ENCODE measurements at places on chromosomes 5 and 9.

DNA sequence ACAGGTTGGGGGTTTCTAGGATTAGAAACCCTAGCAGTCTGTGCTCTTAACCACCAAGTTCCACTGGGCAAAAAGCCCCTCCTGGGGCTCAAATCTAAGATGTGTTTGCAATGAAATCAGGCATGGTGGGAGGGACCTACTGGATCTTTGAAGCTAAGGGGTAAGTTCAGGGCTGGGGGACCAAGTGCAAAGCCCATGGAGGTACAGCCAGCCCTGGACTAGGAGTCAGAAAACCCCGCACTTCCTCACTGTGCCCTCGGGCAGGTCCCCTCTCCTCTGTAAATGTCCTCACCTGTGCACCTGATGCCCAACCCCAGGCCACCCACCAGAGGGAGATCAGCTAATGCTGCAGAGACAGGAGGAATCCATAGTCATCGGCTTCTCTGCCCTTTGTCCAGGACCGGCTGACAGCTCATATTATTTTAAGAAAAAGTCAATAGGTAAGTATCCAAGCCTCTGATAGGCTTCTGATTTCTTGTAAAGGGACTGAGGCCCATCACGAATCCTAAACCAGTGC is 138.3 kb downstream of the PAX5 start:
- DNase-seq = no peak

GRCh38 chr5:65078331-65078730 is 309.6 kb downstream of the CWC27 start:
- no peak for DNase-seq

DNA sequence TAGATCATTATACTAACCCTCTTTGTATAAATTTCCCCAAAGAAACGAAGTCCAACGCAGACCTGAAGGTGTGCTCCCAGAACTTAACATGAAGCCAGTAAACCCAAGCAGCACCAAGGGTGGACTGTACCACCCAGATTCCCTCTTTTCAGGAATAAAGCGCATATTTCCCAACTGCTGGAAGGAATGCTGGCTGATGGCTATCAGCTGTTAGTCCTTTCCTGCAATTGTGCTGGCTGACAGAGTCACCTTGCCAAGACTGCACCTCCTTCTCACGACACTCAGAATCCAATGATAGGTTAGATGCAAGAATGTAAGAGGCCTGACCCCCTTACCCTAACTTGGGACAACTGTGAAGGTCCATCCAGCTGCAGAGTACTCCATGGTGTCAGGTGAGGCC is 93.9 kb downstream of the MAPKAP1 start:
- no peak for DNase-seq

DNA sequence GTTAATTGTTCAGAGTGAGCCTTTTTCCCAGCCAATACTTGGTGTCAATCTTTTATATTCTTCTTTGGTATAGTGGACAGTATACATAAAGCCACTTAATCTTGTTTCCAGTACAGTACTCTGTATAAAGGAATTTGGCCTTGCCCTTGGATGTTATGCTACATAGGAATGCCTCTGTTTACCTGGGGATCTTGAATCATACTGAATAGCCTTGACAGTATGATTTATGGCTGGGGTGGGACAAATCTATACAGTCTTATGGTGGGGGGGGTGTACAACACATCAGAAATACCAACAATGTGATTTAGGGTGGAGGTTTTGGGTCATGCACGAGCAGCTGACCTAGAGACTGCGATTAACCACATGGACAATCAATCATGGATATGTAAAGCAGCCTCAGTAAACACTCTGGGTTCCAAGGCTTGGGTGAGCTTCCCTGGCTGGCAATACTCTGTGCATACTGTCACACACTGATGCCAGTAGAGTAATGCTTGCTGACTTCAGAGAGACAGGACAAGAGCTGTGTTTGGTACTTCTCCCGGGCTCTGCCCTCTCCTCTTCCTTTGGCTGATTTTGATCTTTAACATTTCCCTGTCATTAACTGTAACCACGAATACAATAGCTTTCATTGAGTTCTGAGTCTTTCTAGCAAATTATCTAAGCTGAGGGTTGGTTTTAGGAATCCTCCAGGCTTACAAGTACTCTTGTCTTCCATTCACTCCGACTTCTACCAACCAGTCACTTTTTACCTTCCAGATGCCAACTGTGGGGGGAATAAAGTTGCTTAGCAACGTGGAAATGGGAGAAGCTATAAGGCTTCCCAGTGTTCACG is 84.6 kb downstream of the IARS1 start:
- no peak for DNase-seq

- DNase-seq = no peak
Observed at GRCh38 chr9:127203681-127204327, 60.8 kb upstream of the GARNL3 start.

DNA sequence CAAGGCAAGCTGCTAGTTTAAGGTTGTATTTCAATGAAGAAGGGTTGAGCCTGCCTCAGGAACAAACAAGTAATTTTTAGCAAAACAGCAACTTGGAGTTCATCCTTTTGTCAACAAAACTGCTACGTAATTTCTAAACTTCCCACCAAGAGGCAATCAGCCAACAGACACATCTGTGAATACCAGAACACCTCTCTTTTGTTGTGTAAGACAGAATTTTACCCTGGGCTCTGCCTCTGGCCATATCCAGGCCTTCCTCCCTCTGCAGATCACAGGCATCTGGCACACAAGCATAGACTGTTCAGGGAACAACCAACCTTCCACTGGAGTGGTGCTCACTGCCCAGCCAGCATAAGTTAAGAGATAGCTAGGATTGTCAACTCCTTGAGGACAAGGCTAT is 409.0 kb downstream of the SPOCK1 start:
- no peak for DNase-seq

DNA sequence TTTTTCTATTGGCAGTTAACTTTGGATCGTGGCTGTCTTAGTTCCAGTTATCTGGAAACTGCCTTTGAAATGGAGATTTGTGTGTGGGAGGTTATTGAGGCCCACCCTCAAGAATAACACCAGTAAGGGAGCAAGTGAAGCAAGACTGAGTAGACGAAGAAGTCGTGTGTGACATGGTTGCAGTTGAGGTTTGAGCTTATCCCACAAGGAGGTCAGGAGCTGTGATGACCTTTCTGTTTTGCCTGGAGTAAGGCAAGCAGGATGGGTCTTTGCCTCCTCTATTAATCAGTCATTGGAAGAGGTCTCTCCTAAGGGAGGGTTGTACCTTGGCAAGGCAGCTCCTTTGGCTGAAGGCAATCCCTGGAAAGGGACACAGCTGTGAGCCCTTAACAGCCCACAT is 49.6 kb upstream of the CTXN3 start:
- no peak for DNase-seq

DNA sequence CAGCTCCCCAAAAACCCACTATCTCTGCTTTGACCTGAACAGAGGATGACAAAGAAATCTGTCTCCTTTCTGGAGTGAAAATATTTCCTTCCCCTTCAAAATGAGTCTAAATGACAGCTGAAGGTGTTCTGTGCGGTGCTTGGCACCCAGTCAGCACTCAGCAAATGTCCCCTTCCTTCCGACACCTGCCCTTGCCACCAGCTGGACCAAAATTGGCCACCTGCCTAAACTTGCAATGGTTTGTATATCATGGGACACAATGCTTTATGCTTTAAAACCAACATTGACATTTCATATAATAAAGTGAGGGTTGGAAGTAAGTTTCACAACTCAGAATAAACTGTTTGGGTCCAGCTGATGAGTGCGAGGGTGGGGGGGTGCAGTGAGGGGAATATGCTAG is 7.5 kb upstream of the TTC1 start:
- no peak for DNase-seq

DNA sequence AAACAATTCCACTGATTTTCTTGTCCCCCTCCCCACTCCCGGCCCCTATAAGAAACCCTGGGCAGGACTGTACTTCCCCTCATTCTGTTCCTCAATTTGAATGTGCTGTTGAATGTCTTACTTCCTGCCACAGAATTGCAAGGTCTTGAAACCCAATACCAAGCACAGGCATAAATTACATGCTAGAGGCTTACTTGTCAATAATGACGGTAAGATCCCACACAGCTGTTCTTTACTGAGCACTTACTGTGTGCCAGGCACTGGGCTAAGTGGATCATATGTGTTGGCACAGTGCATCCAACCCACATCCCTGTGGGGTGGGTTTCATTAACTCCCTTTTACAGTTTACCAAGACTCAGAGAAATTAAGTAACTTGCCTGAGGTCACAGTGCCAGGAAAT is 63.4 kb downstream of the MVB12B start:
- no peak for DNase-seq

All from MM.1S (cell line).